ENCODE measurements at places on chromosomes 3 and 15.
A peak's percentile ranks its signal among the peaks of the same experiment; 100 is the strongest.

GRCh38 chr15:25892126-25892525 is 29.0 kb upstream of the ATP10A start:
- DNase-seq = no peak

DNA sequence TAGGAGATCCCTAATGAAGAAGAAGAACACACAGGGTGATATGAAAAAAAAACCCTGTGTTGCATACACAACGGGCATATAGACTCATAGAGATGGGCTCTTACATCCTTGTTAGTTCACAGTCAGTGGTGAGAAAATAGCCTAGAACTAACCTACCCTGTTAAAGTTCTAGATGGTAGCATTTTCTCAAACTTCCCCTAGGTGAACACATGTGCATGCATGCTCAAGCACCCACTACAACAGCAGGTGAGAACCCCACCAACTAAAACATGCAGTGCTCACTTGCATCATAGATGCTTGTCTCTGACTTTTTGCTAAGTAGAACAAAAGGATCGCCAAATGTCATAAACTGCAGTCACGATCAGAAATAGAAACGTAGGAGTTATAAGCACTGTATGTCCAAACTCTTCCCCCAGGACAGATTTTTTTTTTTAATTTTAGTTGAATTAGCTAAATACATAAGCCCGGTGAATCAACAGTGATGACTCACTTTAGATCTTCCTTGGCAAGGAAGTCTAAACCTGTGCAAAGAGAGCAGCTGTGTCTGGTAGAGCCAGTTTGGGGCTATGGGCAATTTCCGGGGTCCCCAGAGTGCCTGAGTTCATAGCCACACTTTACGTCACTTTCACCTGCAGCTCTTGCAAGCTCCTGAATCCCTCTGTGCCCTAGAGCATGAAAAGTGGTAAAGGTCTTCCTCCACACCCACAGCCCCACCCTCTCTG is 96.2 kb upstream of the SEMA6D start:
- DNase-seq = no peak

GRCh38 chr3:110767838-110768237 is 303.8 kb upstream of the NECTIN3 start:
- no peak for DNase-seq

- no peak for DNase-seq
These were observed 200.6 kb upstream of the ATP11B start for GRCh38 chr3:182592747-182593146.

DNA sequence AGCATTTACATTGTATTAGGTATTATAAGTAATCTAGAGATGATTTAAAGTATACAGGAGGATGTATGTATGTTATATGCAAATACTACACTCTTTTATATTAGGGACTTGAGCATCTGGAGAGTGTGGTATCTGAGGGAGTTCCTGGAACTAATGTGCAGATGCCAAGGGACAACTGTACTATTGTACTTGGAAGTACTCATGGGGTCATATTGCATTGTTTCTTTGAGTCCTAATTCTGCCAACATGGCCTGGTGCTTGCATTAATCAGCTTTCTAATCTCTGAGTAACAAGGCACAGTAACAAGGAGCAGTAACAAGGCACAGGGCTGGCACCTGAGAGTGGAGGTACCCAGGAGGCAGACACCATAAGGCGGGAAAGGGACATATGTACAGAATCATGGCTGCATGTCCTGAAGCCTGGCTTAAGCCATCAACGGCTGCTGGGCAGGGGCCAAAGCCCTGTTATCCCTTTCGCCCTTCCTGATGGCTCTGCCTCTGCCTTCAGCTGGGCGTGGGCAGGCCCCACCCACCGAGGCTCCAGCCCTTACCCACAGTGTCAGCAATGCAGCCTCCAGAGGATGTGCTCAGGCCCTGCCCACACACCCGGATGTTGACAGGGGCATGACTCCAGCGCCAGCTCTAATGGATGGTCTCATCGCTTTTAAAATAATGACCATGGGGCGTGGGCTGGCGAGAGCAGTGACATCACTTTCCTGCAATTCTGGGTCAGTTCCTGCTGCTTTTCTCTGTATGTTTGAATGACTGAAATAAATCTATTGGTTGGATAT is 22.9 kb downstream of the CEMIP start:
- DNase-seq = no peak

- DNase-seq = no peak
These were observed 279.5 kb downstream of the NEK10 start for GRCh38 chr3:27089645-27090044.

DNA sequence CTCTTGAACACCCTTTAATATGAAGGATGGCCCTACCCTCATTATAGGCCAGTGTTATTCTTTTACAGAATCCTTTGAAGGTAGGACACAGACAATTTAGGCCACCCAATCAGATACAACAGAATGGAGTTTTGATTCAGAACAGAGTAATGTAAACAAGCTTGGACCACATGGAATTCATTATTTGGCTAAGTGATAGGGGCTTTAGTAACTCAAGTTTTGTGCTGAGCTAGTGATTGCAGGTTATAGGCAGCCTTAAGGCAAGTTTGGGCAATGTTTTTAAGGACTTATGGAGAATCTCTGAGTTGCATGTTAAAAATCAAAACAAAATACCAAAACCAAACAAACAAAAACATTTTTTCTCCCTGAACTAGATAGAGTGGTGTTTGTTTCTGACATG is 312.1 kb upstream of the ROBO1 start:
- DNase-seq = no peak

DNA sequence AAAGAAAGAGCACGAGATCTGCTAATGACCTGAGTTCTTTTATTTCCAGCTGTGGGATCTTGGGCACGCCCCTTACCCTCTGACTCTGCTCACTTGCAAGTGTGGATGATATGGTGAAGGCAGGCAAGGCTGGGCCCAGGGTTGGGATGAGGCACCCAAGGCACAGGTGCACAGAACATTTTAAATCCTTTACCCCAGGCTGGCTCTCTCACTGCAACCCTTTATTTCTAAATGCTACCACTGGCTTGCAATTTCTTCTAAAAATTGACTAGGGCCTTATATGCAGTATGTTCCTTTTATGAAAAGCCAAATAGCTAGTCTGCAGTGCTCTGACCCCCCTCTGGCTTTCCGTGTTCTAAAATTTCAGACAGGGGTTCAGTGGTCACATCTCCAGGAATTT is 237.7 kb downstream of the VPS13C start:
- DNase-seq = no peak

DNA sequence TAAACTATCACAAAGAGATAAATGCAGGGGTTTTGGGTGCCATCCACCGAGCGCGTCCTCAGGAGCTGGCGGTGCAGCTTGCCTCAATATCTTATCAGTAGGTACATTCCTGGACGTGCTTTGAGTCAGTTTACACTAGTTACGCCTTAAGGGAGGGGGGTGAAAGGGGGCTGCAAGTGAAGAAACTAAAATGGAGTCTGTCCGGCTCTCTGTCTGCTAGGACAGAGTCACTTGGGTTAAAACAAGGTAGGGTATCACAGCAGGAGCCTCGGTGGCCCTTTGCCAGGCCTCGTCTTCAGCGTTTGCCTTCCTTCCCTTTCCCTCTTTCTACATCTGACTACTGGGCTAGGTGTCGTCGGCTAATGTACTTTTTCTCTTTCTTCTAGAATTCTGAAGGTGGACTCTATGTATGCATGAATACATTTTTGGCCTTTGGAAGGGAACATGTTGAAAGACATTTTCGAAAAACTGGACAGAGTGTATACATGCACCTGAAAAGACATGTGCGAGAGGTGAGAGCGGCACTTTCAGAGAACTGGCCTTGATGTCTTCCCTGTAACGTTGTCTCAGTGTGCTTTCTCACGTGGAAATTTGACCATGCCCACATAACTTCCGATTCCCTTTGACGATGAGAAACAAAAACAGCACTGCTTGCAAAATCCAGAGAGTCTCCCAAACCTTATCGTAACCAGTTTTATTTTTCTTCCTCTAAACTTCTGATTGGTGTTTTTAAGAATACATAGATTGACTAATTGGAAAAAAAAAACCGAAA is 28.8 kb downstream of the USP13 start:
- DNase-seq = no peak

- peak; percentile 75 for DNase-seq
These were observed 4.8 kb downstream of the HES1 start for GRCh38 chr3:194140520-194141414.

DNA sequence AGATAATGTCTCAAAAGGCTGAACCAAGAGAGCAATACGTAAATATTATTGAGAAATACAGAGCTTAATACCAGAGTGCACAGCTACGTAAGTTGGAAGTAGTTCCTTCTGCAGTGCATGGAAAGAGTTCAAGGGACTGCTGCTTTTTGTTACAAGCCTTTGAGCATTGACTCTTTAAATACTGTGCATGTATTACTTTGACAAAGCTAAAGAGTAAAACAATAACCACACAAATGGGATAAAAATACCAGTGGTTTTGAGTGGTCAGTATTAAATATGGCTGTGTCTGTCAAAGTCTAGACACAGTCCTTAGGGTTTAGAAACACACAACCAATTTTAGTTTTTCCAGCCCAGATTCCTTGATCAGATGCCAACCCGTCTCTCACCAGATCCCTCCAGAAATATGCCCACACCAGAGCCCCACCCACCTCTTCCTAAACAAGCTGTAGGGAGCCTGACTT is 62.1 kb downstream of the SSR3 start:
- DNase-seq = no peak

GRCh38 chr15:34610354-34610753 is 26.9 kb upstream of the GOLGA8B start:
- DNase-seq = no peak

DNA sequence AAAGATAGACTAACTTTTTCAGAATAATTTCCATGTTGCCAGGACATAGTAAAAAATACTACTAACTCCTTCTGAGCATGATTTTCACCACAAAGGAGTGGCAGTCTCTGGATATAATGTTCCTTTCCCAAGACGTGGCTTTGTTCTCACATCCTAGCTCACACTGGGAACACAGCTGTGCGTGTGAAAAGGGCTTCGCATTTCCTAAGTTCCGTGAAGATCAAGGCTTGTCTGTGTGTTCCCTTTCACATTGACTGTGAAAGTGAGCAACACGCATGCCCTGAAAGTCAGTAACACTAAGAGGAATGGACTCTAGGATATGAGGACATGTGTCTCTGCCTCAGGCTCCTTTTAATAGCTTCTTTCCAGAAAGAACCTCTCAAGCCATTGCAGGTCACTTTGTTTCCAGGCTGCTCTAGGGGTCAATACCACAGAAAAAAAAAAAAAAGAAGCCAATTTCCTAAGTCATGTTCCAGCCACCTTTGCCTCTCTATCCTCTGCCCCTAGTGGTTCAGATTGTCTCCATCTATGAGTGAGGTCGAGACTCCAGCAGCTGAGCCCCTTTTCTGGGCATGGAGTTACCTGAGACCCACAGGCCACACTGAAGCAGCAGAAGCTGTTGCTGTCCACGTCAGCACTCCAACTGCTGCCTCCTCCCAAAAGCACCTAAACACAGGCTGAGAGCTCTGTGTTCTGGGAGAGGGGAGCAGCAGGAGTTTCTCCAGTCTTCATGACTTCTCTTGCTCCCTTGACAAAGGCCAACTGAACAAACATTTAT is 355.9 kb downstream of the RSL24D1 start:
- no peak for DNase-seq

- peak; percentile 81 for DNase-seq
These were observed 748 bp downstream of the MRPS25 start for GRCh38 chr3:15064299-15064834.

- no peak for DNase-seq
These were observed 2.9 kb upstream of the FYTTD1 start for GRCh38 chr3:197746801-197747237.

DNA sequence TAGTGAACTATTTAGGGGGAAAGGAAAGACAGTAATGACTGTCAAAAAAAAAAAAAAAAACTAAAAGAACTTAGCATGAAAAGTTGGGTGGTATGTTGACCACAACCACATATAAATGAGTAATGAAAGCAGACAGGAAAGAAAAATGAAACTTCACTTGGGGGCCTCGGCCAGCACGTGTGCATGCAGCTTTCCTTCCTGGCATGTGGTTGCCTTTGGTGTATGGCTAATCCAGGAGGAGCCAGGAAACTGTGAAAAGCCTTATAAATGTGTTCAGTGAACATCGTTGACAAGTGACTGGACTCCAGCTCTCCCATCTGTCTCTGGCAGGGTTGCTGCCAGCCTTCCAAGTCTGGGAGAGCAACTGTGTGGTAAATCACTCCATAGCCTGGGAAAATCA is 195.1 kb downstream of the DTWD1 start:
- peak; percentile 54 for DNase-seq

GRCh38 chr15:69957175-69957574 is 140.5 kb downstream of the TLE3 start:
- DNase-seq = no peak

GRCh38 chr3:151236736-151237135 is 33.7 kb upstream of the GPR171 start:
- no peak for DNase-seq

DNA sequence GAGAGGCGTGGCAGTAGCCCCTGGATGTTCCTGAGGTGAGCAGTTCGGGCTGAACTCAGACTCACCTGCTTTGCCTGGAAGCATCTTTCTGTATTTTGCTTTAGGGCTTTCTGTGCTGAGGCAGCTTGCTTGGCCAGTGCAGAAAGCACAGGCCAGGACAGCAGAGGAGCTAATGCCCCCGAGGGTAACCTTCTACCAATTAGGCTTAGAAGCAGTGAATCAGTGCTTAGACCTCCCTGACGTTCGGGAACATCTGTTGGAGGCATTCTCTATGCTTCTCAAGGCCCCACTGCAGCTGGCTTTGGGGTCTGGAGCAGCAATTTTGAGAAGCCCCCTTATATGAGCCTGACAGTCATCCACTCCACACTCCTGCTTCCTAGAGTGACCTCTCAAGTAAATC is 350.7 kb upstream of the PROK2 start:
- no peak for DNase-seq

- no peak for DNase-seq
These were observed 25.8 kb downstream of the LDHAL6B start for GRCh38 chr15:59232476-59232875.

GRCh38 chr3:151230646-151231045 is 27.6 kb upstream of the GPR171 start:
- peak; percentile 68 for DNase-seq

DNA sequence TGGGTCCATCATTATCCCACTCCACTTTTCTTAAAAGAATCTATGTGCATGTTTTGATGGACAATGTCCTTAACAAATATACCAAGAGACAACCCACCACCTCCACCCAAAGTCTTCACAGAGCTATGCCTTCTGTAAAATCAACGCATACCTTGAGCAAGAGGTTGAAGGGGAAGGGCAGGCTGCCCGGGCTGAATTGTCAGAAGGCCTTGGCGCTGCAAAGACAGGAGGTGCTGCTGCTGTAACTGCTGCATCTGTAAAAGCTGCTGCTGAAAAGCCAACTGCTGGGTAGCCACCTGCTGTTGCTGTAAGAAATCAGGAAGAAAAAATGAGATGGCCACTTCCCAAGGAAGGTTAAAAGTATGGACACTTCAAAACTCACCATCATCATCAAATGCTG is 536.7 kb downstream of the FOXP1 start:
- DNase-seq = no peak
